ENCODE measurements at places on chromosomes 7 and 10. TPM values are rescaled to one million over a fixed set of nuclear protein-coding genes. Genes with fewer than 3 reads are reported as not detected.

Gene UBE2D1
- 13.1 TPM for total RNA-seq

Gene PHKG1
- 1.5 TPM for total RNA-seq

Gene SPDYE11
- 1.9 TPM for total RNA-seq

- no peak for DNase-seq
Measured at GRCh38 chr7:2812114-2812487, 32.0 kb downstream of the GNA12 start.

DNA sequence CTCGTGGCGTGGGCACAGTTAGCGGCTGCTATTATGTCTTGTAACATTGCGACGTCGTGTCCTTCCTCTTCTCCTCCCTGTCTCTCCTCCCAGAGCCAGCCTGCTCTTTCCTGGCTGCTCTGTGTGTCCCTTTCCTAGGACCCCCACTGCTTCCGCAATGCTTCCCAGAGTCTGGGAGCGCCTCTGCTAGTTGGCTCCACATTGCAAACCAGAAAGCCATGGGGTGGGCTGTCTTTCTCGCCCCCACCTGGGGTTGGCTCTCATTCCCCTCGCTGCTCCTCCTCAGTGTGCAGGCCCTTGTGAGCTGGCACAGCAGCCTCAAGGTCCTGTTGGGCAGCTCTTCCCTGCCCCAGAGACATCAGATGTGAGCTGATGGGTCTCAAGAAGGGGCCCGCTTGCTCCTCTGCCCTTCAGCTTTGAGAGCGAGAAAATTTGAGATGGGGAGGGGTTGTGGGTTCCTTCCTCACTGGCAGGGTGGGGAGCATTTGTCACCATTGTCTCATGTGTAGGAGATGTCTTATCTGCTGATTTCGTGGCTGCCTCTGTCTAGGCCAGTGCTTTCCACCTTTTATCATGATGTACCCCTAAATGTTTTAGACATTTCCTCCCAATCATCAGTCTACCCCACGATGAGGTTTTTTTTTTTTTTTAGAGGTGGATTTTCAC, 3.3 kb downstream of the ADAMTS14 start:
- no peak for DNase-seq

DNA sequence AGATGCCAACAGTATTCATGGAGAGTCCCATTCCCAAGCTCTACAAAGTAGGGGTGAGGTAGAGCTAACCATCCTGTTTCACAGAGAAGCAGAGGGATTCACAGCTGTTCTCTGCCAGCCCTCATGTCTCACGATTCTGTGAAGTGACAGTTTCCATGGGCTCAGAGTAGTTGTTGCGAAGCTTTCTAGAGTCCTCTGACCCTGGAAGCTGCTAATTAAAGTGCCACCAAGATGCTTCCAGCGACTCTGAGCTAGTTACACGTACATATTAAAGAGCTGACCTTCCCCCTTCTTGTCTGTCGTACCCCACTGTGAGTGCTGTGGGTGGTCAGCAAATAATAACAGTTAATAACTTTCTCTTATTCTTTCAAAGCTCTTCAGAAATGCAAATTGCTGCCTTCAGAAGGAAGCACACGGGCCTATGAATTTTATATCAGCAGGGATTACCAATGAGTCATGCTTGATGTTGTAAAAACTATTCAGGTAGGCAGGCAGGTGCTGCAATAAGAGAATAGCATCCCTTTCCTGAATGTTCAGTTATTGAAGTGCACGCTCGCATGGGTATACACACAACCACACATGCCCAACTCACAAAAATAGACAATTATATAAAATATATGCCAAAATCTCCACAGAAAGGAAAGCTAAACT, 34.1 kb downstream of the DNAJB9 start:
- DNase-seq: no peak

DNA sequence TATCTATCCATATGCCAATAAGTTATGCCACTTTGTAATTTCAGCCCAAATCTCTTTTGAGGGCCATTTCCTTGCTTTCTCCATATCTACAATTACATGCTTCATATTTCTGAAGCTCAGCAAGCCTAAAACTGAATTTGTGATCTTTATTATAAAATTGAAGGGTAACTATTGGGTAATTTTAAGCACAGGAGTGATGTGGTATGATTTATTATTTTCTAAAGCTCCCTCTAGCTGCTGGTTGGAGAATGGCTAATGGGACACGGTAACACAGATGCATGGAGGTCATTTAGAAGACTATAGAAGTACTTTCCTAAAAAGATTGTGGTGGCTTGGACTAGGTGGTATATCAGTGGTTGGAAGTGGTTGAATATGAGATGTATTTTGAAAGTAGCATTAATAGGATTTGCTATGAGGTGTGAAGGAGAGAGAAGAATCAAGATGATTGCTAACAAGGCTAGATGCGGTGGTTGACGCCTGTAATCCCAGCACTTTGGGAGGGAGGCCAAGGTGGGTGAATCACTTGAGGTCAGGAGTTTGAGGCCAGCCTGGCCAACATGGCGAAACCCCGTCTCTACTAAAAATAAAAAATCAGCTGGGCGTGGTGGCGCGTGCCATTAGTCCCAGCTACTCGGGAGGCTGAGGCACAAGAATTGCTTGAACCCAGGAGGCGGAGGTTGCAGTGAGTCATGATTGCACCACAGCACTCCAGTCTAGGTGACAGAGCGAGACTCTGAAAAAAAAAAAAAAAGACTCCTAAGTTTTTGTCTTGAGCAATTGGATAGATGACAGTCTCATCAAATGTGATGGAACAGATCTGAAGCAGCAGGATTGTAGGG, 13.9 kb downstream of the KLHDC10 start:
- DNase-seq: no peak

GRCh38 chr10:33323721-33324120, 10.7 kb downstream of the NRP1 start:
- DNase-seq: no peak

DNA sequence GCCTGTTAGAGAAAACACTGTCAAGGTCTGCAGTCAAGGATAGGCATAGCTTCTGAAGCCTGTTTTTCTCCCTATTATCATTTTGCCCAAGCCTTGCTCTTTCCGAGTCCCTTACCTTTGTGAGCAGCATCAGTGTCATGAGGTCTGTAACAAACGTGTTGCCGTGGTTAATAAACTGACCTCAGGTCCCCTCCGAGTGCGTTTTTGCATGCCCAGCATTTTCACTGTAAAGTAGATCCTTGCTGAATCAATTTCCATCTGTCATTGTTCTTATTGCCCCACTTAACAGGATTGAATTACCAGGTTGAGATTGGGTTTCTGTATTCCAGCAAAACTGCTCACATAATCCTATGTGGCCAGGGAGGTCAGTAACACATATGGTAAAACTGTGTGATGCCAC, 110.3 kb downstream of the ZNF248 start:
- DNase-seq: no peak
